ENCODE measurements at places on chromosomes 5 and 9. TPM values are rescaled to one million over a fixed set of nuclear protein-coding genes. Genes with fewer than 3 reads are reported as not detected.

DNA sequence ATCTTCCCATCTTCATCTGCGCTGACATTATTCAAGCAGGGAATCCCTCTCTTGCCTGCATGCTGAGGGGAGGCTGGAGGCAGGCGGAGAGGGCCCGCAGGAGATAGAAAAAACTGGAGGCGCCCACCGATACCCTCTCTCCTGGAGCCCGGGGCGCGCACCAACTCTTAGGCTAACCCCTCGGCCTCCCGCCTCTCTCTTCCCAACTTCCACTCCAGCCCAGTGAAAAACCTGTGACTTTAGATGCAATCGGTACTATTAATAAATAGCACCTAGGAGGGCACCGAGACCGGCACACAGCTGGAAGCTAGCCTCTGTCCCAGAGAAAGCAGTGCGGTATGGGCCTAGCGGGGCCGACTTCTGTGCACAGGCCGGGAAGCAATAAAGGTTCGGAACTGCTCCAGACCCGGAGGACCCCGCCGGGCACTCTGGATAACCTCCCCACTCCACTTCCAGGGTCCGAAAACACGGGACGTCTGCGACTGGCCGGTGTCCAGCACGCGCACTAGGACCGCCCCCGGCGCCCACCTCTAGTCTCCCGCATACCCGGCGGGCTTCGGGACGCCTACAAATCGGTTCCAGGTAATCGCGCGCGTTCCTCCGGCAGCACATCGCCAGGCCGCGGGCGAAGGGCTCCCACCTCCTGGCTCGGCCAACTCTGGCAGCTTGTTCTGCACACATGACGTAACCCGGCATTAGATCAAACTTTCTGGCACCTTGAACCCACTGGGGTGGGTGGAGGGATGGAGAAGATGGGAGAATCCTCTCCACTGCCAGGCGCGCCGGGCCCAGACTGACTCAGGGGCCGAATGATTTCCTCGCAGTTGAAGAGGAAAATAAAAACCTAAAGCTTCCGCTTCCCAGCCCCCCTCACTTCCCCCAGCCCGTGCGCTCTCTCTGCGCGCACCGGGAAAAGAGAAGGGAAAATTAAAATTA lies 1.4 kb downstream of the EFNA5 start:
- DNase-seq, result no peak
- peak overlapping the region; percentile 43 for H3K4me3 ChIP-seq
- no peak overlapping the region for H3K27ac ChIP-seq

DNA sequence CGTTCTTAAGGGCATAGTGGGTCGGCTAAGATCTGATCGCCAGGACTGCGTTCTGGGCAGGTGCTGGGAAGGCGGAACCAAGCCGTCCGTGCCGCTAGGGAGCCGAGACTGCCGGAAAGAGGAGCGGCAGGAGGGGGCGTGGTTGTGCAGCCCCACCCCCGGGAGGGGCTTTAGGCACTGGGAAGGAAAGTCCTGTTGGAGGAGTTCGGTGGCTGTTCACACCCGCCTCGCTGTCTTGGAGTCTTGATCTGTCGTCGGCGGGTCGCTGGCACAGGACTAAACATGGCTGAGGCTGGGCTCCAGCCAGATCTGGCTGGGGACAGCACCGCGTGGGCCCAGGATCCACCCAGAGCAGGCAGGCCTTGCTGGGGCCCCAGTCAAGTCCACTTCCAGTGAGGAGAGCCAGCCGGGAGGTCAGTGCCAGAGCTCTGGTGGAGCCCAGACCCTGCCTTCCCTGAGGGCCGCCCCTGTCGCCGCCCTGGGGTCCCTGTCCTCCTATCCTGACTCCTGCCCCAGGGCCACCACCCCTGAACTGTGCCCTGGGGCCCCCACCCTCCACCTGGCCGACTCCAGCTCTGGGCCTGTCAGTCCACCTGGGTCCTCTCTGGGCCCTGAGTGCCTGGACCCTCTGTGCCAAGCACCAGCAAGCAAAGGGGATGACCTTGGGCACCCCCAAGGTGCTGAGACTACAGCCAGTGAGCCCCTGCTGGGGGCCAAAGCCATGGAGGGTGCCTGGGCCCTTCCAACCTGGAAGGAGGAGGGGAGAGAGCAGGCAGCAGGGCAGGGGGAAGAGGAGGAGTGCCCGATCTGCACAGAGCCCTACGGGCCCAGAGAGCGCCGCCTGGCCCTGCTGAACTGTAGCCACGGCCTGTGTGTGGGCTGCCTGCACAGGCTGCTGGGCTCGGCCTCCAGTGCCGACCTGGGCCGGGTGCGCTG lies 4.5 kb downstream of the RNF208 start:
- H3K27me3 ChIP-seq, result no peaks in the 10 kb centered on the region
- no peak for DNase-seq
- no peak overlapping the region for H3K4me3 ChIP-seq
- no peaks in the 10 kb centered on the region for H3K4me1 ChIP-seq
- H3K36me3 ChIP-seq, result peaks cover 2% of the 10 kb centered on the region
- no peak overlapping the region for H3K27ac ChIP-seq

The AK8 gene
- total RNA-seq, result not detected

The COL15A1 gene
- total RNA-seq, result 0.02 TPM

The SLC1A1 gene
- not detected for total RNA-seq

- H3K4me3 ChIP-seq, result no peak overlapping the region
- no peak overlapping the region for H3K27ac ChIP-seq
- DNase-seq, result no peak
- H3K27me3 ChIP-seq, result no peaks in the 10 kb centered on the region
- no peaks in the 10 kb centered on the region for H3K4me1 ChIP-seq
- no peaks in the 10 kb centered on the region for H3K36me3 ChIP-seq
These were observed 119.5 kb upstream of the CTNND2 start for GRCh38 chr5:12023614-12024241.

DNA sequence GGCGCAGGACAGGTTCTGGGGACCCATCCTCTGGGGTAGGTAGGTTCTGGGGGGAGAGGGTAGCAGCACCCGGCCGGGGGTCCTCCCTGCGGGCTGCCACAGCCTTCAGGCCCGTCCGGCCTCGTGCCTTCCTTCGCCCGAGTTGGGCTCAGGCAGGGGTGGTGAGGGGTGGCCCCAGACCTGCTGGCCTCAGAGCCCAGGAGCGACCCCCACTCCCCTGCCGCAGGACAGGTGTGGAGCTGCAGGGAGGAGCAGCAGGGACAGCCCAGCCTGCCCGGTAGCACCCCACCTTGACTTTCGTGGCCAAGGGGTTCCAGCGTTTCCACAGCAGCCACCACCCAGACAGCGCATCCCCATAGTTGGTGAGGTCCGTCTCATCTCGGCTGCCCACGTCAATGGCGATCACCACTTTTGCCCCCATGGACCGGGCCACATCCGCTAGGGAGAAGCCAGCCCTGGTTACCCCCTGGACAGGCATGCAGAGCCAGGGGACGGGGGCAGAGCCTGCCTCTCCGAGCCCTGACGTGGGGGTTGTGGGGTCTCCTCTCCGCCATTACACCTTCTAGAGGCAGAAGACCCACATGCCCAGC lies 3.4 kb upstream of the NSMF start:
- H3K36me3 ChIP-seq, result no peaks in the 10 kb centered on the region
- H3K4me1 ChIP-seq, result peaks cover 18% of the 10 kb centered on the region
- no peaks in the 10 kb centered on the region for H3K27me3 ChIP-seq
- DNase-seq, result no peak
- no peak overlapping the region for H3K27ac ChIP-seq

DNA sequence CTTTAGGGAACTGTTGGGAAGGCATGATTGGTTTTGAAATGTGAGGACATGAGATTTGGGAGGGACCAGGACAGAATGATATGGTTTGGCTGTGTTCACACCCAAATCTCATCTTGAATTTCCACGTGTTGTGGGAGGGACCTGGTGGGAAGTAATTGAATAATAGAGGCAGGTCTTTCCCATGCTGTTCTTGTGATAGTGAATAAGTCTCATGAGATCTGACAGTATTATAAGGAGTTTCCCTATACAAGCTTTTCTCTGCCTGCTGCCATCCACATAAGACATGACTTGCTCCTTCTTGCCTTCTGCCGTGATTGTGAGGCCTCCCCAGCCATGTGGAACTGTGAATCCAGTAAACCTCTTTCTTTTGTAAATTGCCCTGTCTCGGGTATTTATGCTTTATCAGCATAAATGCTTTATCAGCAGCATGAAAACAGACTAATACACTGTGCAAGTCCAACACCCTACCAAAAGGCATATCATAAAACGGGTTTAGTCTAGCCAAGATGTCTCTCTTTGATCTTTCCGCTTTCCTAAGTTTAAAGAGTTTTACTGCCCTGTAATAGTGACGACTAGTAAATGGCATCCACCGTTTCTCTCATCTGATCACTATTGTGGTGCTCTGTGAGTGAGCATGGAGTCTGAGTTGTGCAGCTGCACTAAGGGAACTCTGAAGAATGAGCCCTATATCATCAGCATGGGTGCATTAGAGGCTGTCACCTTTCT lies 12.9 kb upstream of the ZNF782 start:
- peaks cover 2% of the 10 kb centered on the region for H3K36me3 ChIP-seq
- no peak overlapping the region for H3K27ac ChIP-seq
- H3K27me3 ChIP-seq, result no peaks in the 10 kb centered on the region
- no peak for DNase-seq
- no peak overlapping the region for H3K4me3 ChIP-seq

DNA sequence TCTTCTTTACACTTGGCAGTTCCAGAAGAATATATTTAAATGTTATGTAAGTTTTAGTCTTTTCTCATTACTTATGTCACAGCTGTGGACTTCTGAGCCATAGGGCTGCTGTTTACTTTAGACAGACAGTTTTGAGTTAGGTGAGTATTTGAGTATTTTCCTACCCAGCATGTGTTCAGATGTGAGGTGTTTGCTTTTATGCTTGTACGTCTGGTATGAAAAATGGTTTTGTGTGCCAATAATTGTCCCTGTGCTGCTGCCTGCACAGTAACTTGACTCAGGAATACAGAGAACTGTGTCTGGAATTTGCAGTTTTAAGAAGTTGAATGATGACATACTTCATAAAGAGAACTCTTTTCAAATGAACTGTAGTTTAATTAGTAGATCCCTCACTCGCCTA lies 20.8 kb downstream of the MEGF10 start:
- H3K27ac ChIP-seq, result no peak overlapping the region
- no peak for DNase-seq
- H3K27me3 ChIP-seq, result peaks cover 2% of the 10 kb centered on the region
- no peak overlapping the region for H3K4me3 ChIP-seq
- no peaks in the 10 kb centered on the region for H3K36me3 ChIP-seq
- peaks cover 4% of the 10 kb centered on the region for H3K4me1 ChIP-seq

- H3K36me3 ChIP-seq, result no peaks in the 10 kb centered on the region
- no peaks in the 10 kb centered on the region for H3K4me1 ChIP-seq
- H3K27ac ChIP-seq, result no peak overlapping the region
These were observed 34.1 kb downstream of the GADD45G start for GRCh38 chr9:89638893-89639292.

The GOLM1 gene
- total RNA-seq, result 0.89 TPM
